IPS DF 19.7 (cell line): ENCODE measurements at places on chromosomes 12 and 14.

DNA sequence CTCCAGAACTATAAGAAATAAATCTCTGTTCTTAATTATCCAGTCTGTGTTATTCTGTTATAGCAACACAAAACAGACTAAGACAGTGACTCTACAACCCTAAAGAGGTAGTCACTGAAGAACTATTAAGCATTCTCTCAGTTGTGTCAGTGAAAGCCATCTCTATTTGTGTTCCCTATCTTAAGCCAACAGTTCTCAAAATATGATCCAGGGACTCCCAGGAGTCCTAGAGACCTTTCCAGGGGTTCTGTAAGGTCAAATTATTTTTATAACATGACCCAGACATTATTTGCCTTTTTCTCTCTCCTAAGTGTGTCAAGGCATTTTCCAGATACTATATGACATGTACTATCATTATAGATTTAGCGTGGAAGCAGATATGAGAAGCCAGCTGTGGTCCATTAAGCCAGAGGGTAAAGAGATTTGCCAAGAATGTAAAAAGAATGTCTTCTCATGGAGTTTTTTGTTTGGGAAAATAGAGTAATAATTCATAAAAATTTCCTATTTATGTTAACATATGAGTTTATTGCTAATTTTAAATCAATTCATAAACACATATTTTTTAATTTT, 315.8 kb downstream of the RGS6 start:
- no peak for DNase-seq

- DNase-seq, result no peak
Measured at GRCh38 chr12:131740626-131741025, 29.7 kb downstream of the SFSWAP start.

- DNase-seq, result no peak
Measured at GRCh38 chr14:74737753-74738325, 24.9 kb downstream of the FCF1 start.

DNA sequence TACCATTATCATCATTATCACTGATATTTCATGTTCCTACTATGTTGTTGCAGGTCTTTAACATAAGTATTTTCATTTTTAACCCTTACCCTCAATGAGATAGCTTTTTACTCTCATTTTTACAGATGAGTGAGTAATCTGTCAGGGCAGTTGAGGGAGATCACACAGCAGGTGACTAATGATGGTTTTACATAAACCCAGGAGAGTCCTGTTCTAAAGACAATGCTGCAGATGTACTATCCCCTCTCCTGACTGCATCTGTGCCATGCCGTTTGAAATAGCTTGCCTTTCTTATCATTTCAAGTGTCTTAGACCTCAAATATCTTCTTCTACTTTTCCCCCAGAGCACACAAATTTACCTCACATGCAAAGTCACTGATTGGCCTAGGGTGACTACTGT, 1552.1 kb upstream of the SEL1L start:
- DNase-seq, result peak; percentile 12

- DNase-seq, result no peak
Measured at GRCh38 chr12:132462788-132463187, 27.2 kb upstream of the FBRSL1 start.

DNA sequence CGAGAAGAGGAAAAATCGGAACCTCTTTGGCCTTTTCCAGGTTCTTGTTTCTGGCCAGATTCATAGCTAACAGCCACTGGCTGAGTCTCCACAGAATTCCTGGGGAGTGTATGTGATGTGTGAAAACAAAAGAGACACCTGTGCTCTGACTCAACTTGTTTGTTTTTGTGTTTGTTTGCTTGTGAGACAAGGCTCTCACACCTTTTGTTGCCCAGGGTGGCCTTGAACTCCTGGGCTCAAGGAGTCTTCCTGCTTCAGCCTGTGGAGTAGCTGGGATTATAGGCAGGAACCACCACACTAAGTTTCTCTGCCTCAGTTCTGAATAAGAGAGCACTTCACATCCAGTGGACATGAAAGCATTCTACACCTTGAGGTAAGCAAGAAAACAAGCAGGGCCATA, 22.7 kb downstream of the MFAP5 start:
- DNase-seq, result no peak

DNA sequence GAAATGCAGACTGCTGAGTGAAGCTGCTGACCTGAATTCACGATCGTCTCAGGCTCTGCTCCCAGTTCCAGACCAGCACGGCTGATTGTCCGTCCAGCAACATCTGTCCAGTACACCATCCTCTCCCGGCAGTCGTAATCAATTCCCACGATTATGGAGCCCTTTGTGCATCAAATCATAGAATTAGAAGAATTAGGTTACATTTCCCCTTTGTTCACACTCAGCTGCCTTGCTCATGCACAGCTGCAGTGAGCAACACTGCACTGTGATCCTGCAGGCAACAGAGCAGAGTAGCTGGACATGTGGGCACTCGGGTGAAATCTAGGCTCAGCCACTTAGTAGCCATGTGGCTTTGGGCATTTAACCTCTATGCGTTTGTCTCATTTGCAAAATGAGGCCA, 22.2 kb downstream of the RTRAF start:
- no peak for DNase-seq

DNA sequence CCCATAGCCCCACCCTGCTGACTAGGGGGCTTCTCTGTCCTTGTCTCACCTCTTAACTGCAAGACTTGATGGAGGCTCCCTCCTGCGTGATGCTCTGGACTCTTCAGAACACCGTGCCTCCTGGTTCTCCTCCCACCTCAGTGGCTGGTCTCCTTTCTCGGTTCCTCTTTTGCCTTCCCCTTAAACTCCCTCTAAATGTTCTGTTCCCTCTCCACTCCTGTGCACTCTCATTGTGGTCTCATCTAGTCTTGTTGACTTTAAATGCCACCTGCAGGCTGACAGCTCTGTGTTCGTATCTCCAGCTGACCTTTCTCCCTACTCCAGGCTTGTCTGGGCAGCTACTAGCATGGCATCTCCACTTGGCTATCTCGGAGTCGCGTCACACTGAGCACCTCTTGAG, 28.3 kb downstream of the DYNC1H1 start:
- no peak for DNase-seq

GRCh38 chr12:76308866-76309265, 39.3 kb downstream of the BBS10 start:
- DNase-seq, result no peak

DNA sequence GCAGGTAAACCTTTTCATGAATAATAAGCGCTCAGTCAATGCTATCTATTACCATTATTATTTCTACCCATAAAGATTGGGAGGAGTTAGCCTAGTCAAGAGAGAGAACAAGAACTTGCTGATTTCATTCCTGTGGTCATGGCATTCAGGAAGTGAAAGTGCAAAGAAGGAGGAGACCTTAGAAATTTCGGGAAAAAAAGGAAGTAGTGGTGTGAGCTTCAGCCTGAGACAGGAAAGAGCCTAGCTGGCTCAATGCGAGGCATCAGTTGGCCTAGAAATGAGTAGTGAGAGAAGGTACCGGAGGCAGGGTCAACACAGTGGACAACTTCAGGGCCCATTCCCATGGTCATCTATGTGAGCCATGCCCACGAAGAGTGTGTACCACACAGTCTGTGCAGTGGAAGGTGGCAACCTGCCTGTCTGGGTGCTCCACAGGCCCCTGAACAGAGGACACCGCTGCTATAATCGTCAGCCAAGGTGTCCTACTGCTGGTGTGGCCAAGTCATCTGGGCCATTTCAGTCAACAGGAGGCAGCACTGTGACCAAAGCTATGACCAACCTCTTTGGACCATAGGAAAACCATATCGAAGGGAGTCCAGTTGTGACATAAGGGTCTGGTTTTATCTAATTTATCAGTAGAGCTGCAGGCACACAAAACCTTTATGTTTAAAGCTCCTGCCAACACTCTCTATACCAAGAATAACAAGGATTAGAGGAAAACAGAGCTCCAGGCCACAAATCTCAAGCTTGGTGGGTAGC, 16.2 kb upstream of the STON2 start:
- DNase-seq, result no peak

DNA sequence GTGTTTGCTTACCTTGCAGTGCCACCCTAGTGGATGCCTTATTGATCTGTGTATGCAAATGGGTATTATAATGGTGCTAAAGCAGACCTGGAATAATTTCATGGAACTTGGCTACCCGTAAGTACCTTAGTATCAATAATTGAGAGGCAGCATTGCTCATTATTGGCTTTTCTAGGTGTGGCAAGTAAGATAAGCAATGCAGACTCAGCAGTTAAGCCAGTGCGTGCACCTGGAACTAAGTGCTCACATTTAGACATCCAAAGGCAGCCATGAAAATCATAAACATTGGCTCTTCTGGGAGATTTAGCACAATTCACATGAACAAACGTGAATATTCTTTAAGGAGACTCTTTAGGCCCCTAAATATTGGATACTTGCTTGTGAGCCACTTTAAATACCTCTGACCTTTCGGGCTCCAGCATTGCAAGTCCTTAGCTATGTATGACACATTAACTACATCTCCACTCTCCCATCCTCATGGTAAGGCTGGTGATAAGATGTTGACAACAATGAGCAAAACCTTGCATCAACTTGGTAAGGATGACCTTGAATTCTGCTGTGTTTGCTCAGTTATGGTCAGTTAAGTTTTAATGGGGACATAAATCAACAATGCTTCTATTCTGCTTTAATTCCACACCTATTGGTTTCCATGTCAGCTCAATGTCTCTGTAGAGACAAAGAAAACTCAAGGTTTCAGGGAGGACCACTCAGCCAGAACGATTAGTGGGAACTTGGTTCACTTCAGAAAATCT, 112.0 kb downstream of the SLC5A8 start:
- no peak for DNase-seq

GRCh38 chr14:68593806-68594536, 198.9 kb downstream of the ZFP36L1 start:
- DNase-seq, result no peak

GRCh38 chr12:116053479-116054200, 223.9 kb downstream of the MED13L start:
- no peak for DNase-seq

GRCh38 chr14:104280902-104281767, 142.7 kb downstream of the KIF26A start:
- DNase-seq, result no peak

- DNase-seq, result no peak
Measured at GRCh38 chr12:122026706-122027333, 5.1 kb downstream of the BCL7A start.

GRCh38 chr14:91243074-91243471, 1.4 kb downstream of the GPR68 start:
- DNase-seq, result no peak

- no peak for DNase-seq
Measured at GRCh38 chr12:92905811-92906554, 23.1 kb downstream of the EEA1 start.

- DNase-seq, result no peak
Measured at GRCh38 chr12:89844539-89844938, 135.9 kb upstream of the ATP2B1 start.

DNA sequence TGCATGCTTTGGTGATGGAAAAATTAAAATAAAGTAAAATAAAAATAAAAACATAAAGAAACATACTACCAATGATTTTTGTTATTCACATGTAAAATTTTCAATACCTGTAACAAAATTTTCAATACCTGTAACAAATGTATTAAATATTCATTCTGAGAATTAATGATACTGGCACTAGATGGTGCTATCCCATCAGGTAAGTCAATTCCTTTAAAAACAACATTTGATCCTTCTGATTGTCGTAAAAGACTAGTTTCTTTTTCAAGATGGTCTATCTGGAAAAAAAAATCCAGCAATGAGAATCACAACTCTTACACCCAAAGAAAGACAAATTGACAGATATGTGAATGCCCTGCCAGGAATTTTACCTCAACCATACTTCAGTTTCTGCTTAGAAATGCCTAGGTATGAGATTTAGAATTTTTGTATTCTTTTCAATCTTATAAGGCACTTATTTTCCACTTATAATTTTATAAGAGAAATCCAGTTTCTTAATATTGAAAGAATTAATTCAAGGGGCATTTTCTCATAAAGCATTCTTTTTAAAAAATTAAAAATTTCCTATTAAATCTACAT, 30.7 kb downstream of the CEP290 start:
- DNase-seq, result no peak

- no peak for DNase-seq
Measured at GRCh38 chr12:1646569-1647284, 17.7 kb downstream of the WNT5B start.

- DNase-seq, result no peak
Measured at GRCh38 chr14:30737916-30738315, 115.8 kb downstream of the SCFD1 start.

DNA sequence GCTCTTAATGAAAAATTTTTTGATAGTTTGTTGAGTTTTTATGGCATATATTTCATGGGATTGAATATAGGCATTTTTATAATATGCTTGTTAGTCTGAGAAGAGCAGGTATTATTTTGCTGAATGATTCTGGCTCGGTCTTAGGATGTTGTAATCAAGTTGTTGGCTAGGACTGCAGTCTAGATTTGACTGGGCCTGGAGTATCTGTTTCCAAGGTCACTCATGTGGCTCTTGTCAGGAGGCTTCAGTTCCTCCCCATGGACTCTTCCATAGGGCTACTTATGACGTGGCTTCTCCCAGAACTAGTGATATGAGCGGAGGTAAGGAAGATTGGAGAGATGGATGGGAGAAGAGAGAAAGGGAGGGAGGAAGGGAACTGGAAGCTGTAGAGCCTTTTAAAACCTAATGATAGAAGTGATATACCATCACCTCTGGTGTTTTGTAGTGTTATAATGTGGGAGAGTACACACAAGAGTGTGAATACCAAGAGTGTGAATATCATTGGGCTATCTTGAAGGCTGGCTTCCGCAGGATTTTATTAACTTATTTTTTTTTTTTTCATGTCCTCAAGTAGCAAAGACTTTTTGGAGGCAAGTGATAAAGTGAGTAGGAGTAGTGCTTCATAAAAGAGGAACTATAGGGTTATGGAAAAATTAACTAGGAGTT, 4.4 kb downstream of the MNAT1 start:
- no peak for DNase-seq

DNA sequence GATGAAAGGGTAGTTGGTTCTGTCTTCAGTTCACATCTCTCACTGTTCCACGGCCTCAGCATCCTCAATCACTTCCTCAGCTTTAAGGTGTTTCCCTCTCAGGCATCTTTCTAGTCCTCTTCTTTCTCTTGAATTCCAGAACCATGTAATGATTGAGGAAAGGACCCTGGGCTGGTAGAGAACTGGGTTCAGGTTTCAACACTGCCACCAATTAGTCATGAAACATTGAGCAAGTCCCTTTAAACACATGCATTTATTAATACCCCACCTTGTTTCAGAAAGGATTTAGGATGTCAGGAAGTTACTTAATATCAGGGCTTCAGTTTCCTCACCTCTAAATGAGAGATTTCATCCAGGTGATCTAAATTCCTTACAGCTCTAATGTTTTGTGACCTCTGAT, 7.2 kb downstream of the DMAC2L start:
- no peak for DNase-seq

DNA sequence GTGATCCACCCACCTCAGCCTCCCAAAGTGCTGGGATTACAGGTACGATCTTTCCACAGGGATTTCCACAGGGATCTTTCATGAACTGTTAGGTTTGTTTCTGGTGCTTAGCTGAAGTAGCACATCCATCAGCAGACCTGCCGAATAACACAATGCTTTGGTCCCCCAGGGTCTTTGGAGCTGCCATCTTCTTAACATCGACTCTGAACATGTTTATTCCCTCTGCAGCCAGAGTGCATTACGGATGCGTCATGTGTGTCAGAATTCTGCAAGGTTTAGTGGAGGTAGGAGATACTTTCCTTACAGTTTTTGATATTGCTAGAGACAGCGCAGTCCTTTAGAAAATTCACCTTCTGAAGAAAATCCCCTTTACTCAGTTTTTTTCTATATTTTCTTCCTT, 36.3 kb downstream of the SLC17A8 start:
- DNase-seq, result no peak

GRCh38 chr14:77007183-77007974, 21.1 kb downstream of the IRF2BPL start:
- no peak for DNase-seq
